Activated CD4-positive, CD25-positive, alpha-beta regulatory T cell (primary cell): ENCODE measurements at places on chromosomes 13 and 19.

DNA sequence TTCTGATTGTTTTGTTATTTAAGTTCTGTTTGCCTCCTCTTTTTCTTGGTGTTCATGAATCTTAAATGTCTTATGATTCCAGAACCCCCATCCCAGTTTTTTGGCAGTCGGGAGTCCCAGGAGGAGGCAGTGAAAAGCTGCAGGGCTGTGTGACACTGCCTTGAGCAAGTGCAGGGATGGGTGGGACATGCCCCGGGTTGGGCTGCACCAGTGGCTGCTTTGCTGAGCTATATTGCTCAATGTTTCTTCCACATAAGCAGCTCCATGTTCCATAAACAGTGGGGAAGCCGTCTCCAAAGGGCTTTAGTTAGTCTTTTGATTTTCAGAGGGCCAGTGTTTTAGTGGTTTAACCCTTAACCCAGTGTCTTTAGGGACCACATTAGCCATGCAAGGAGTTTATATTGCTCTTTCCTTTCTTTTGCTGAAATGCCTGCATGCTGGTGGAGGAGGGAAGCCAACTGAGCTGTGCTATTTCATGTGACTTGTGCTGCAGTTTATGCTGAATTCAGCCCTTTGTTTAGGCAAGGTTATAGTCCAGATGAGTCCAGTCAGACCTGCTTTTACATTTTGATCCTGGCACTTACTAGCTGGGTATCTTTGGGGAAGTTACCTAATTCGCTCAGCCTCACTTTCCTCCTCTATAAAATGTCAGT, 13.1 kb downstream of the ATP8A2 start:
- no peak for DNase-seq

- no peak for DNase-seq
Observed at GRCh38 chr13:97234742-97235141, 12.6 kb downstream of the MBNL2 start.

GRCh38 chr19:30130356-30131122, 188.5 kb downstream of the URI1 start:
- no peak for DNase-seq

GRCh38 chr13:97205982-97206381, 16.2 kb upstream of the MBNL2 start:
- no peak for DNase-seq

GRCh38 chr19:13010038-13010991, 15.0 kb downstream of the NFIX start:
- no peak for DNase-seq

GRCh38 chr13:41652735-41653361, 195.5 kb downstream of the RGCC start:
- DNase-seq, result peak; percentile 11

GRCh38 chr19:39132344-39132969, 6.9 kb downstream of the PAK4 start:
- no peak for DNase-seq

GRCh38 chr13:44436589-44437337, 63.1 kb downstream of the SERP2 start:
- DNase-seq, result no peak

DNA sequence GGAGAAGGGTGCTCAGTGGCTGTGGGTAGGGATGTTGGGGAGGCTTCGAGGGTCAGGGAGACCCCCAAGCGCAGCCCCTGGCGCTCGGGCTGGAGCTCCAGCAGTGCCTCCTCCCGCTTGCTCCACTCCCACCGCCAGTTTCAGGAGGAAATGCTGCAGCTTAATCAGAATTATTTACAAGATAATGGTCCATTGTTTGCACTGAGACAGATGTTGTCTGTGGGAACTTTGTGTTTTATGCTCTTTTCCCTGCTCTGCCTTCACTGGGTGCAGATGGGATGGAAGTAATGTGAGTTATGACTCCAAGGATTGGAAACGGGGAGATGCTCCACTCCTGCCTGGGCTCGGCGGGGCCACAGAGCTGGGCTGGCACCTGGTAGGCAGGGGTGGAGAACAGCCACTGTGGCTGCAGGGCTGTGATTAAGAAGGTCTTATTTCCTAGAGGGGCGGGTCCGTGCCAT, 192.4 kb downstream of the ZNF536 start:
- no peak for DNase-seq

- no peak for DNase-seq
Observed at GRCh38 chr13:31950111-31950815, 81.3 kb upstream of the FRY start.

DNA sequence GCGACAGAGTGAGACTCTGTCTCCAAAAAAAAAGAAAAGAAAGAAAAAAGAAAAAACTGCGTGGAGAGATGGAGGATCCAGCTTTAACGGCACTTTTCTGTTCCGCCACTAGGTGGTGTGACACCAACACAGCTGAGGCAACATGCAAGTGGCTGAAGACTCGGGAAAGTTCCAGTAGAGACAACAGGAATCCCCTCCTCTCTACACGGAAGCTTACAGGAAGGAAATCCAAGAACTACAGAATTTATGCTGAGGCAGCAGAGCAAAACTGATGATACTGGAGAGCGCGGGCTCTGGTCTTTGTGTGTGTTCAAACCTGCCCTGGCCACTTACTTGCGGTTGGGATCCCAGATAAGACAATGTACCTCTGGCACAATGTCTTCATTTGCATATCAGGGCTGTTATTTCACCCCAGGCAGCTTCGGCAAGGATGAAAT, 9.9 kb downstream of the RANBP3 start:
- peak; percentile 25 for DNase-seq

- DNase-seq, result no peak
Observed at GRCh38 chr13:74406420-74406819, 272.2 kb upstream of the KLF12 start.

- DNase-seq, result no peak
Observed at GRCh38 chr13:30818323-30818960, 83.1 kb downstream of the ALOX5AP start.

- DNase-seq, result no peak
Observed at GRCh38 chr13:26449063-26449848, 108.2 kb upstream of the WASF3 start.

- no peak for DNase-seq
Observed at GRCh38 chr13:110759710-110760109, 46.2 kb downstream of the ING1 start.
